ENCODE measurements at places on chromosomes 5 and 9. TPM values are rescaled to one million over a fixed set of nuclear protein-coding genes. Genes with fewer than 3 reads are reported as not detected.

The C5orf15 gene
- 17.9 TPM for total RNA-seq

DNA sequence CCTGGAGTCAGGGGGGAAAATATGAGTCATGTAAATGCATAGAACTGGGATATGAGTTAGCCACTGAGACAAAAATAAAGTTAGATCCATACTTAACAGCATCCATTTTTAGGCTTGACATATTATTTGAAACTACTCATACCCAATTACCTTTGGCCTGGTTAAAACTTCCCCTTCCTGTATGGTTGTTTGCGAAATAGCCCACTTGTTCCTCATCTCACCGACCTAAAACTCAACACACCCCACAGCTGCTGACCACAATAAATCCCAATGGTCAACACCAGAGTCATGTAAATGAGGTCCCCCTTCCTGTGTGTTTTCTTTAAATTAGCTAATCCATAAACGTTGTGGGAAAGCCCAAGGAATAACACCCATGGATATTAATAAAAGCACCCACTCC is 55.2 kb upstream of the TMEM215 start:
- no peaks in the 10 kb centered on the region for H3K4me1 ChIP-seq
- no peak overlapping the region for H3K4me3 ChIP-seq
- H3K27me3 ChIP-seq, result no peaks in the 10 kb centered on the region
- no peak for DNase-seq
- no peak overlapping the region for H3K27ac ChIP-seq

DNA sequence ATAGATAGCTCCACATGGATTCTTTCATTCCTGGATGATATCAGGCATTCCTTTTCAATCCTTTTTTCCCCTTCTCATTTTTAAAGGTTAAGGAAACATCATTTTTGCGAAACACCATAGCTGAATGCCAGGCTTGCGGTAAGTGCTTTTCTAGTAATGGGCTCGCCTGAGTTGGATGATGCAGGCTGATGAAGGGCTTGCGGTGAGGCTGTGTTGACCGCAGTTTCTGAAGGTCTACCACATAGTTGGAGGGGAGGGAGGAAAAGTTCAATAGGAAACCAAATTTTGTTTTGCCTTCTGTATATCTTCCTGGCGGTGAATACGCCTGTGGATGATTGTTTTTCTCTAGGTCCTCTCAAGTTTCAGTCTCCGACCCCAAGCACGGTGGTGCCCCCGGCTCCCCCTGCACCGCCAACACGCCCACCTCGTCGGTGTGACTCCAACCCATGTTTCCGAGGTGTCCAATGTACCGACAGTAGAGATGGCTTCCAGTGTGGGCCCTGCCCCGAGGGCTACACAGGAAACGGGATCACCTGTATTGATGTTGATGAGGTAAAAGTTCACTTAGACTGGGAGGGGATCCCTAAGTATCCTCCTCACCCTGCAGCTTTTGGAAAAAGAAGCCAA is 24.3 kb downstream of the THBS4 start:
- H3K4me3 ChIP-seq, result no peak overlapping the region
- H3K27me3 ChIP-seq, result no peaks in the 10 kb centered on the region
- H3K27ac ChIP-seq, result no peak overlapping the region
- no peaks in the 10 kb centered on the region for H3K36me3 ChIP-seq

GRCh38 chr5:159274676-159275075 is 11.6 kb downstream of the UBLCP1 start:
- H3K27me3 ChIP-seq, result no peaks in the 10 kb centered on the region
- no peak overlapping the region for H3K4me3 ChIP-seq
- DNase-seq, result no peak
- no peak overlapping the region for H3K27ac ChIP-seq

The SPARC gene
- not detected for total RNA-seq

DNA sequence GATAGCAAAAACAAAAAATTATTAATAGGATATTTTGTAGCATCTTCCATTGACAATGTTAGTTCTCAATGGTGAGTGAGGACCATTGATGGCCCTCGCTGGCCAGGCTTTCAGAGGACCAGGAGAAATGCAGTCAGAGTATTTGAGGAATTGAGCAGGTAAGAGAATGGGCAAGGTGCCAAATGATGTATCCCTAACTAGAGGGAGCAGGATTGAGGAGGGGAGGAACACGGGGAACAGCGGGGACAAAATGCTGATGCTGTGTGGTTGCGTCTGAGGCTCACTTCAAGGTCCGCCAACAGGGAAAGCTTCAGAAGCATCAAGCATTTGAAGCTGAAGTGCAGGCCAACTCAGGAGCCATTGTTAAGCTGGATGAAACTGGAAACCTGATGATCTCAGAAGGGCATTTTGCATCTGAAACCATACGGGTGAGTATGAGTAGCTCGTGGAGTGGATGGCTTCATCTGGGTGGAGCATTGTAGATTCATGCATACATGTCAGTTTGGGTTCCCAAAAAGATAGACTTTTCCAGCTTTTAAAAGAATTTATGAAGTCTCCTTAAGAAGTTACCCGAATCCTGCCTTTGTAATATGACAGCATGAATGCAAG is 16.2 kb downstream of the SPTAN1 start:
- H3K4me1 ChIP-seq, result no peaks in the 10 kb centered on the region
- no peaks in the 10 kb centered on the region for H3K27me3 ChIP-seq
- DNase-seq, result no peak
- H3K4me3 ChIP-seq, result no peak overlapping the region
- H3K27ac ChIP-seq, result no peak overlapping the region

The SOHLH1 gene
- total RNA-seq, result not detected

GRCh38 chr5:15682122-15682521 is 182.1 kb downstream of the FBXL7 start:
- DNase-seq, result no peak
- H3K4me1 ChIP-seq, result no peaks in the 10 kb centered on the region
- H3K36me3 ChIP-seq, result no peaks in the 10 kb centered on the region
- no peak overlapping the region for H3K4me3 ChIP-seq

DNA sequence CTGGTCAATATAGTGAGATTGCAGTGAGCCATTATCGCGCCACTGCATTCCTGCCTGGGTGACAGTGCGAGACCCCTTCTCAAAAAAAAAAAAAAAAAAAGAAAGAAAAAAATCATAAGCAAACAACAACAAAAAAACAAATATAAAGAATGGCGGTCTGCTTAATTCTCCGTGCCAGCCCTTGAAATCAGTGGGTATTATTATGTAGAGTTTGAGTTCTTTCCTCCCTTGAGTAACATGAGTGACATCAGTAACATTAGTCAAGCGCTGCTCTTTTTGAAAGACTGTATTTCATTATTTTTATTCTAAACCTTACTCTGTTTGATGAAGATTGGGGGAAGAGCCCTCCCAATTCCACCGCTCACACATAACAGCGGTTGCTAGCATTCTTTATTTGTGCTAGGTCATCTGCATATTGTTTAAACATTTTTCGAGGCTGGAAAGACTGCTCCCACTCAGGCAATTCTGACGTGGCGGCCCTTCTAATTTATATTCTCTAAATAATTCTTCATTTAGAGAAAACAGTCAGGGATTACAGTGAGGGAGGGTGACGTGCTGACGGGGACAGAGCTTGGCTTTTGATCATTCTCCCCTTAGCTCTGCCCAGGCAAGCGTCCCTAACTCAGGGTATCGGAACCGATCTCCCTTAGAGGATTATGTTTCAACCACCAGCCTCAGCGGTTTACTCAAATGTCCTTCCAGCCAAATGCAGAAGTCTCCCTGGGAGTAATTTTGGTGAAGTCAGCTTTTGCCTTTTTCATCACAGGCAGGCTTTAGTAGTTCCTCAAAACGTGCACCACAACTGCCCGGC is 860 bp upstream of the MARCHF6 start:
- DNase-seq, result no peak
- H3K27ac ChIP-seq, result peak overlapping the region; percentile 84
- H3K36me3 ChIP-seq, result no peaks in the 10 kb centered on the region
- no peaks in the 10 kb centered on the region for H3K27me3 ChIP-seq
- H3K4me3 ChIP-seq, result peak overlapping the region; percentile 84

DNA sequence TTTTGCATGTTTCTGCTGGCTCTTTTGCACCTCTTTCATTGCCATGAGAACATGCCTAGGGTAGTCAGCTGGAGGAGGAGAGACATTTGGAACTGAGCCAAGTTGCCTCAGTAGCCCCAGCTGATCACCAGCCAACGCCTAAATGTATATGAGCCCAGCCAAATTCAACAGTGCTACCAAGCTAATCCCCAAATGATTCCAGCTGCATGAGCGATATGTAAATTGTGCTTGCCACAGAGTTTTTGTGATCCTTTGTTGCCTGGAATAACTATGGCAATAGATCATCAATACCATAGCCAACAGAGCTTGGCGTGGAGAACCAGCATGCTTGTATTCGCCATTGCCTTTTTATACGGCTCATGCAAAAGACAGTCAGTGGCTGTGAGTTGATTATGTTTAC is 110.5 kb downstream of the PRDM6 start:
- H3K27me3 ChIP-seq, result no peaks in the 10 kb centered on the region
- no peak overlapping the region for H3K4me3 ChIP-seq
- no peaks in the 10 kb centered on the region for H3K36me3 ChIP-seq
- no peak overlapping the region for H3K27ac ChIP-seq
- no peaks in the 10 kb centered on the region for H3K4me1 ChIP-seq
- no peak for DNase-seq

GRCh38 chr5:174717826-174718455 is 6.4 kb upstream of the MSX2 start:
- no peaks in the 10 kb centered on the region for H3K27me3 ChIP-seq
- H3K4me3 ChIP-seq, result no peak overlapping the region
- H3K27ac ChIP-seq, result no peak overlapping the region
- no peak for DNase-seq

DNA sequence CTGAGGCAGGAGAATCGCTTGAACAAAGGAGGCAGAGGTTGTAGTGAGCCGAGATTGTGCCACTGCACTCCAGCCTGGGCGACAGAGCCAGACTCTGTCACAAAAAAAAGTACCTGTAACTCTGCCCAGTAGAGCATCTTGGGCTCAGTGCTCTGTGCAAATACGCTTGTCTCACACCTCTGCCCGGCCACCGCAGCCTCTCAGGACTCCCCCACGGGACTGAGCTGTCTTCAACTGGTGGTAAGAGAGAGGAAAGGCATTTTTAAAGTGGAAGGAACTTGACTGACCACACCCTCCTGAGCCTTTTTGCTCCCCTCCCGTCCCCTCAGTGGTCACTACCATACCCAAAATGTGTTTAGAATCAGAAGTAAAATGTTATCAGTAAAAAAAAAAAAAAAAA is 174.3 kb upstream of the PIK3R1 start:
- no peaks in the 10 kb centered on the region for H3K27me3 ChIP-seq
- no peak overlapping the region for H3K27ac ChIP-seq
- H3K36me3 ChIP-seq, result no peaks in the 10 kb centered on the region
- H3K4me3 ChIP-seq, result no peak overlapping the region
- no peak for DNase-seq

- H3K36me3 ChIP-seq, result no peaks in the 10 kb centered on the region
- no peak overlapping the region for H3K4me3 ChIP-seq
- DNase-seq, result no peak
Observed at GRCh38 chr9:110764006-110764405, 95.4 kb downstream of the MUSK start.

The TAF11L10 gene
- not detected for total RNA-seq

GRCh38 chr5:163506095-163506457 is 657 bp downstream of the MAT2B start:
- peaks cover 31% of the 10 kb centered on the region for H3K4me1 ChIP-seq
- H3K27ac ChIP-seq, result peak overlapping the region; percentile 93
- no peaks in the 10 kb centered on the region for H3K36me3 ChIP-seq
- DNase-seq, result no peak
- no peaks in the 10 kb centered on the region for H3K27me3 ChIP-seq

DNA sequence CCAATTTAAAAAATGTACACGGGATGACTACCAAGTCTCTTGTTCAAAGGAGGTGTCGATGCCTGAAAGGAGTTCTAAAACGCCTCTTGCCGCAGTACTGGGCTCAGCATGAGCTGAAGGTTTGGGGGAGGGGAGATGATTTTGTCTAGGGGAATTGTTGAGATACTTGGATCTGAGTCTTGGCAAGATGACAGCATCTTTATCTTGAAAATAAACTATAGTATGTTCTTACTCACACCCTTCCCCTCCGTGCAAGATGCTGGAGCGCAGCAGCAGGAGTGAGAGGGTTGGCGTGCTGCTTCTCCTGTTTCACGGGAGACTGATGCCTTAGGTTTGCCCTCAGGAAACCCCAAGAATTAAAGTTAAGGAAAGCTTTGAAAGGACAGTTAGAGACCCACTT is 47.3 kb downstream of the FAM78A start:
- no peaks in the 10 kb centered on the region for H3K27me3 ChIP-seq
- DNase-seq, result no peak
- no peaks in the 10 kb centered on the region for H3K36me3 ChIP-seq
- H3K4me1 ChIP-seq, result peaks cover 8% of the 10 kb centered on the region

The BTNL8 gene
- total RNA-seq, result not detected

DNA sequence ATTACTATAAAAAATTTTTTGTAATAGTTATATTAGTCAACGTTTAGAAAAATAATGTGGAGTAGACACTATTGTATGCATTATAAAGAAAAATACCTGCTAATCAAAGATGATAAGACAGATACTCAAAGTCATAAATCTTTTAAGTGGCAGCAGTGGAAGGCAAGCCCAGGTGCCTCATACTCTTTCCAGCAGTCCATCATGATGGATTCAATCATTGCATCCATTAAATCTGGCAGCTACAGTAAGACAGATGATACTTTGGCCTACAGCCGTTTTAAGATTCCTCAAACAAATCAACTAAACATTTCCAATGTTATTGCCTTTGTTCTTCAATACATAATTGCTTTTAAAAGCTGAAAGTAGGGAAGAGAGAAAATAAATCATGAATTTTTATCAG is 1392.9 kb upstream of the NUDT12 start:
- H3K27me3 ChIP-seq, result no peaks in the 10 kb centered on the region
- H3K4me3 ChIP-seq, result no peak overlapping the region
- no peaks in the 10 kb centered on the region for H3K36me3 ChIP-seq
- H3K27ac ChIP-seq, result no peak overlapping the region

The TMEM174 gene
- total RNA-seq, result not detected

GRCh38 chr9:128102861-128103588 is 24.5 kb downstream of the PTGES2 start:
- DNase-seq, result no peak
- H3K27me3 ChIP-seq, result no peaks in the 10 kb centered on the region
- H3K36me3 ChIP-seq, result peaks cover 62% of the 10 kb centered on the region
- peaks cover 45% of the 10 kb centered on the region for H3K4me1 ChIP-seq
- H3K27ac ChIP-seq, result peak overlapping the region; percentile 3
